ENCODE measurements at places on chromosomes 6 and 20.

DNA sequence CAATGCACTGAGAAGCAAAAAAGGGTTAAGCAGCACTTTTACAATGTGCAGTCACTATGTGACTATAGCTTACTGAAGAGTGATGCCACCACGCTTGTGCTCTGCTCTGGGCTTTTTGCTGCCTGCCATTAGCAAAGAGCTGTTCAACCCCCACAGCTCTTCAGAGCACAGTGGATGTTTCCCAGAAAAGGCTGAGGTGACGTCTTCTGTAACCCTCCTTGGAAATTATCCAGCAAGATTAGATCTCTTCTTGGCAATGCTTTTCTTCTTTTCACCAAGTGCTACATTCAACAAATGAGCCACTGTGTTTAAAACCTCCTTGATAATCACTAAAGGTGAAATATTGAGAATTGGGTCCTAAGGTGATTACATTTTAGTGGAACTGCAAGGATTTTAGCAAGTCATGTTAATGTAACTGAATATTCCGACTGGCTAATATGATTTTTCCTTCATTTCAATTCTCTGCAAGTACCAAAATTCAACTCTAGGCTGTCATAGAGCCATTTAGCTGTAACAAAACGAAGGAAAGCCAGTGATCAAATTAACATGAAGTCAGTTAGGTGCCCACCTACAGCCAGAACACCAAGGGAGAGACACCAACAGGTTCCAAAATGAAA lies 34.9 kb downstream of the ELOVL5 start:
- no peak for DNase-seq

DNA sequence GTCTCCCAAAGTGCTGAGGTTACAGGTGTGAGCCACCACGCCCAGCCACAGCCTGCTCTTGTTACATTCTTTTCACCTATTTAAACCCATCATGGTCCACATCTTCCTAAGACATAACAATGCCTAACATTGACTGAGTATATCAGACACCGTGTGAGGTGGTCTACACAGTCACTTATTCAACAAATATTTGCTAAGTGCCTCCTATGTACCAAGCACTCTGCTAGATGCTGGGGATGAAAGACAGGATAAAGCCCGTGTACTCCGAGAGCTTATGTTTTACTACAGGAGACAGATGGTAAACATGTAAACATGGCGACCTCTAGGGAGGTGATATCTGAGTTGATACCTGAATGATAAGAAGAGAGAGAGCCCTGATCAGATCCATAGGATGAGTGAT lies 12.7 kb downstream of the BCL2L1 start:
- DNase-seq: no peak

- no peak for DNase-seq
These were observed 73.0 kb upstream of the HMGN3 start for GRCh38 chr6:79307321-79308036.

GRCh38 chr6:3500262-3501014 lies 43.6 kb upstream of the SLC22A23 start:
- no peak for DNase-seq

- no peak for DNase-seq
These were observed 65.0 kb upstream of the NHSL1 start for GRCh38 chr6:138564170-138564721.

GRCh38 chr6:14732226-14732843 lies 513.5 kb upstream of the JARID2 start:
- no peak for DNase-seq

- DNase-seq: no peak
These were observed 5.6 kb downstream of the ADTRP start for GRCh38 chr6:11773013-11773412.

DNA sequence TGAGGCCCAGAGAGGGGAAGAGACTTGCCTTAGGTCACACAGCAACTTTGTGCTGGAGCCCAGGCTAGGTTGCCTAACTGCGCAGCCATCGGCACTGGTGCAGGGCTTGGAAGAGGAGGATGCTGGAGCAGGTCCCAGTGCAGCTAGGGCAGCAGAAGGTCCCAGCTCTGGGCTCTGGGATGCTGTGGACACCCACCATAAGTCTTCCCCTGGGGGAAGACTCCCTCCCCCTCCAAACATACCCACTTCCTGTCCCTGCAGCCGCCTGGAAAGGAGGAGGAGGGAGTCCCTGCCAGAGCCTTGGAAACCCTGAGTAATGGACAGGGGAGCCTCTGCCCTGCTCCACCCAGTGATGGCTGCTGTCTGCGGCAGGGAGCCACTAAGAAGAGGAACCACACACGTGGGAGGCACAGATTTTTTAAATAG lies 93.6 kb downstream of the NCR2 start:
- peak; percentile 32 for DNase-seq

DNA sequence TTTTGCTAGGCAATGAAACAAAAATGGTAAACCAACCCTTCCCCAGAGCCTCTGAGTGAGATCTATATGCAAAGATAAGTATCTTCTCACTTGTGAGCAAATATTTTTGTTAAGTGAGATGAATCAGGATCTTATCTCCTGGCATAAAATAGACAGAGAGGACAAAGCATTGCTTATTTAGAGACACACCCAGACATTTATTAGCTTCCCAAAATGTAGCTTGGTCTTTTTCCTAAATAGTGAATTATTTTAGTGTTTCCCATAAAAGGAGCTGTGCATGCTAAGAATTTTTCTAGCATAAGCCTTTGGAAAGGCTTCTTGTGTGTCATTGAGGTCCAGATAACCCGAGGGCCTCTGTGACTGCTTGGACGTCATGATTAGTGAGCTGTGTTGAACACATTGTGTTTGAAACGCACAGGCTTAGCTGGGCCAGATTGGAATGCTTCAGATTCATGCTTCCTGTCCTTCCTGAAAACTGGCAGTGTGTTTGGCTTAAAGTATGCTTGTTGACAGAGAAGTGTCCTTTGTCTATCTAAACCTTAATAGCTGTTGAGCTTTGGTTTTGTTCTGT lies 16.5 kb downstream of the MTHFD1L start:
- no peak for DNase-seq

GRCh38 chr20:43210901-43211300 lies 21.2 kb upstream of the PTPRT start:
- no peak for DNase-seq

DNA sequence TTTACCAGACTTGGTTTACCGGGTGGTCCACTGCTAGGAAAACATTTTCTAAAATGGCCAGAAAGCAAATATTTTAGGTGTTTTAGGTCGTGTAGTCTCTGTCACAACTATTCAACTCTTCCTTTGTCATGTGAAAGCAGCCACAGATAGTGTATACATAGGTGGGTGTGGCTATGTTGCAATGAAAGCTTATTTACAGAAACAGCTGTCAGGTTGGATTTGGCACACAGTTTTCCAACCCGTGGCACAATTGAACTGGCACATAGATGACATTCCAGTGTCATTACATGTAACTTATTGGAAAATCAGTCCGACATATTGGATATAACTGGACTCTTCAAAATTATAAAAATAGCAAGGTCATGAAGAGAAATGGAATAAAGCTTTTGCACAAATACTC lies 68.9 kb upstream of the KCNQ5 start:
- no peak for DNase-seq

DNA sequence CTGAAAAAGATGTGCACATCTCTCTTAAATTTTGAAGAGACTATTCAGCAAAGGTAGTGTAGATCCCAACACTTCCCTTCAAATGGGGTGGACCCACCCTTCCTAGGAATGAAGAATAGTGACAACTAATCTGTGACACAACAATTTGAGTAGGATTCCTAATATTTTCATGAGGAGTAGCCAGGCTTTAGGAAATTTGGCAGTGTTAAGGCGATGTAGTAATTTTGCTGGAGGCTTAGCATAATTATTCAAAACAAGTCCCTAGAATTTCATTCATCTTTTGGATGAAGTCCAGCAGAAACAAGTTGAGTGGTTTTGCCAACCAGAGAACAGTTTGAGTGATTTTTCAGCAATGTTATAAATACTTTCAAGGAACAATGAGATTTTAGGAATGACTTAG lies 52.4 kb downstream of the ELOVL4 start:
- no peak for DNase-seq

- DNase-seq: no peak
These were observed 25.0 kb upstream of the TCP11 start for GRCh38 chr6:35166116-35166515.

DNA sequence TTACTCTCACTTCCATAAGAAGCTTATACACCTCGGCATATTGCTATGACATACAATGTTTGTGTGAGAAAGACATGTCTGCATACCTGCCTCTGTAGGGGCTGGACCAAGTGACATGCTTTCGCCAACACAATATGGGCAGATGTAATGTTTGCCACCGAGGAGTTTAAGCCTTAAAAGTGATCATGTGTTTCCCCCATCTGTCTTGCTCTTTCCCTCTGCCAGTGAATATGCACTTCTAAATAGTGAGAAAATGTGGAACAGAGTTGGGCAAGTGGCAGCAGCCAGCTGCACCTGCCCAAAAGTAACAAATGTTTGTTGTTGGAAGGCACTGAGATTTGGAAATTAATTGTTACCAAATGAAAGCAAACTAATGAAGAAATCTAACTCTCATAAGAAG lies 274.8 kb upstream of the BTBD3 start:
- no peak for DNase-seq

GRCh38 chr20:49668181-49668877 lies 45.3 kb downstream of the B4GALT5 start:
- DNase-seq: peak; percentile 29

GRCh38 chr20:4519534-4519933 lies 202.2 kb upstream of the PRND start:
- DNase-seq: peak; percentile 12

DNA sequence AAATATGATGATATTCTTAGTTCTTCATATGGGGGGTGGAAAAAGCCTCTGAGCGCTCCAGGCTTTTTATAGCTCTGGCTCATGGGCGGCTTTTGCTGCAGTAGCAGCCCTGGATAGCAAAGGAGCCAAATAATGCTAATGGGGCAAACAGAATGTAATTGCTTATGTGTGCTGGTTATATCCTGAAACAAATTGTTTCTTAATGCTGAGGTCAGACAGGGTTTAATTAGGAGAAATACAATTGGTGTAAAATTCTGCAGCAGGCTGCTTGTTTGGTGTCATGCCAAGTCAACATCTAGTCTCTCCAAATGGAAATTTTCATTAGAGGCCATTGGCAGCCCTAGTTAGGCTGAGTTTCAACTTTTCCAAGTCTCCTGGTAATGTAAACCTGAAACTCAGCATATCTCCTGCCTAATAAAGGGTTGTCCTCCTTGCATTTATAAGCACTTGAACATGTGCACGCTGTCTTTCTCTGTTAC lies 530.1 kb upstream of the NOX3 start:
- no peak for DNase-seq

DNA sequence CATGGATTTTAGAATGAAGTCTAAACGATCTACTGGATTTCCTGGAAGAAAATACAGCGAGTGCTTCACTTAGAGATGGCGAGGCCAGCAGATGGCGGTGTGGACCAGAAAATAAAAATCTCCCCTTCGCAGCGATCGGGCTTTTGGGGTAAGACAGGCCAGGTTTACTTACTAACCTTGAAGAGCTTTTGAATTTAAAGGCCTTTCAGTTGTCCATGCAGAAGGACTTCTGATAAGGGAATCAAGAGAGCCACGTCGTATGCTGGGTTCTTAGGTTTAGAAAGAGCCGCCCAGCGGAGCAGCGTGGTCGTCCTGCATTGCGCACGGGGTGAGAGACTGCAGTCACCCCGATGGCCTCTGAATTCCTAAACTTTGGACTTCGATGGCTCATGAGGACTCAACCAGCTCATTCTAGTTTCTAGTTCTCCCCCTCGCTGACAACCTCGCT lies 125.2 kb upstream of the RALGAPA2 start:
- peak; percentile 25 for DNase-seq
